H7 (cell line): ENCODE measurements at places on chromosomes 6 and 20. TPM values are rescaled to one million over a fixed set of nuclear protein-coding genes. Genes with fewer than 3 reads are reported as not detected.

TPD52L1 gene
- 7.3 and 15.6 TPM in 2 replicates for total RNA-seq

NAA20 gene
- total RNA-seq, result 28.8 and 30.7 TPM in 2 replicates

MYL9 gene
- 23.4 and 25.0 TPM in 2 replicates for total RNA-seq

IL20RA gene
- 0.26 and 0.28 TPM in 2 replicates for total RNA-seq

SLC32A1 gene
- 0.07 TPM in 1 of 2 replicates, not detected in the other for total RNA-seq

DNAAF9 gene
- 3.3 and 5.3 TPM in 2 replicates for total RNA-seq

DEF6 gene
- 6.5 and 10.1 TPM in 2 replicates for total RNA-seq

TBX18 gene
- under 0.01 TPM in 1 of 2 replicates, not detected in the other for total RNA-seq

CDH22 gene
- 0.03 TPM in 1 of 2 replicates, not detected in the other for total RNA-seq

SLCO4A1 gene
- 14.6 and 18.4 TPM in 2 replicates for total RNA-seq

PNISR gene
- 76.9 and 135 TPM in 2 replicates for total RNA-seq

DST gene
- total RNA-seq, result 49.2 and 57.9 TPM in 2 replicates

CD93 gene
- total RNA-seq, result under 0.01 TPM in 1 of 2 replicates, not detected in the other

SAPCD1 gene
- 1.8 and 7.7 TPM in 2 replicates for total RNA-seq

HEY2 gene
- 19.3 and 30.4 TPM in 2 replicates for total RNA-seq

PI3 gene
- total RNA-seq, result not detected in 2 replicates

KIF13A gene
- 21.0 and 25.8 TPM in 2 replicates for total RNA-seq

GNRH2 gene
- not detected in 2 replicates for total RNA-seq

GRM1 gene
- total RNA-seq, result 0.14 and 0.48 TPM in 2 replicates

ATP6V1G2 gene
- total RNA-seq, result 3.5 and 7.0 TPM in 2 replicates

HRH3 gene
- 0.85 and 1.9 TPM in 2 replicates for total RNA-seq

CHRNA4 gene
- total RNA-seq, result 2.0 TPM in 2 replicates

FAM209B gene
- total RNA-seq, result 0.33 and 0.59 TPM in 2 replicates

EEF1E1 gene
- total RNA-seq, result 99.8 and 109 TPM in 2 replicates

CLPSL1 gene
- total RNA-seq, result not detected in 2 replicates

SCGN gene
- not detected in 2 replicates for total RNA-seq

LPA gene
- not detected in 2 replicates for total RNA-seq

SLC17A2 gene
- total RNA-seq, result not detected in 2 replicates

NINL gene
- 33.7 and 42.6 TPM in 2 replicates for total RNA-seq

ATP9A gene
- total RNA-seq, result 1.6 and 2.1 TPM in 2 replicates

SLC17A3 gene
- not detected in 2 replicates for total RNA-seq

TREML1 gene
- total RNA-seq, result not detected in 2 replicates

HS3ST5 gene
- total RNA-seq, result 0.55 and 0.78 TPM in 2 replicates

WFDC10B gene
- 0.52 TPM in 1 of 2 replicates, not detected in the other for total RNA-seq

MCM9 gene
- 8.7 and 10.7 TPM in 2 replicates for total RNA-seq
